Activated CD4-positive, alpha-beta T cell treated with anti-CD3 and anti-CD28 coated beads, Interleukin-2, amount 50 U/mL, for 16 hours (primary cell): ENCODE measurements at places on chromosomes 1 and 21.
A peak's percentile ranks its signal among the peaks of the same experiment; 100 is the strongest.

DNA sequence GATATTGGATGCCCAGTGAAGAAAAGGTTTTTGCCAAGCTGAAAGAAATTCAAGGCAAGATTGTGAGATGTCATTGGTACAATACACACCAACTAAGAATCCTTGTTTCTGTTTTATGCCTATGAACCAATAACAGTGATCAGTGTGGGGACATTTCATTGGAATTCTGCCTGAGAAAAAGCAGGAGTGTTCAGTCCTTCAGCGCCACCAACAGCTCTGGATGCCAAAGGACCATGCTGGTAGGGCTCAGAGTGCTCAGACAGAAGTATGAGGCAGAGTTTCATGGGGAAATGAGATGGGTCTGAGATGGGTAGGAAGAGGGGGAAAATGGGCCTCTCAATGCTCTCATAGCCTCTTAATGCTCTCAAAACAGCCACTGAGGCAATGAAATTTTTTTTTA lies 56.5 kb downstream of the GABPA start:
- DNase-seq = no peak

- no peak for DNase-seq
Observed at GRCh38 chr1:9730096-9730901, 78.8 kb downstream of the PIK3CD start.

DNA sequence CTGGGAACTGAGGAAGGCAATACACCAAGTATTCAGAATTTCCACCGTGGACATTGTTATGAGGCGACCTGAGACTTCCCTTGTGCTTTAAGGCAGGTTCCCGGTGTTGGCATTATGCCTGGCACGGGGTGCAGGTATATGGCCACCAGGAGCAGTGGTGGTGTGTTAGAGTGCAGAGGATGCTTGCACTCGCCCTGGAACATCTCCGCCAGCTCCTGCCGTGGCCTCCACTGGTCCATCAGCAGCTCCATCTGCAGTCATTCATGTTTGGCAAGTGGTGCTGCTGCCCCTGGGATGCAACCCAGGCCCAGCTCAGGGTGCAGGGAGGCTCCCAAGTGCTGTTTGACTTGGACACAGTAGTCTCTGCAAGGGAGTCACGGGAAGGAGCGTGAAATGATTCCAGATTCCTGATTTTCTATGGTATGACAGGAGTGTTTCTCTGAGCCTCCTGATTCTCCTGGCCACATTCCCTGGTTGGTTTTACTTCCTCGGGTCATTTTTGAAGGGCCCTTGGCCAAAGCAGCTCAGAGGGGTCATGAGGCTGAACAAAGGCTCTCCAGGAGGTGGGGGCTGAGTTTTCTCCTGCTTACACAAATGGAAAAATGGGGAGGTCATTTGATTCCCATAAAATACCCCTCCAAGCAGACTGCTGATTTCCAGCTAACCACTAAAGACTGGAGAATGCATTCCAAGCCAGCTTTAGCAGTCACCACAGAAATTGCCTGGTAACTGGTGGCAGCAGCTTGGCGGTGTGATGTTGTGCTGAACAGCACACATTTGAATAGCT lies 60.4 kb upstream of the PSEN2 start:
- no peak for DNase-seq

GRCh38 chr1:27526569-27527222 lies 36.7 kb upstream of the WASF2 start:
- DNase-seq = peak; percentile 12

DNA sequence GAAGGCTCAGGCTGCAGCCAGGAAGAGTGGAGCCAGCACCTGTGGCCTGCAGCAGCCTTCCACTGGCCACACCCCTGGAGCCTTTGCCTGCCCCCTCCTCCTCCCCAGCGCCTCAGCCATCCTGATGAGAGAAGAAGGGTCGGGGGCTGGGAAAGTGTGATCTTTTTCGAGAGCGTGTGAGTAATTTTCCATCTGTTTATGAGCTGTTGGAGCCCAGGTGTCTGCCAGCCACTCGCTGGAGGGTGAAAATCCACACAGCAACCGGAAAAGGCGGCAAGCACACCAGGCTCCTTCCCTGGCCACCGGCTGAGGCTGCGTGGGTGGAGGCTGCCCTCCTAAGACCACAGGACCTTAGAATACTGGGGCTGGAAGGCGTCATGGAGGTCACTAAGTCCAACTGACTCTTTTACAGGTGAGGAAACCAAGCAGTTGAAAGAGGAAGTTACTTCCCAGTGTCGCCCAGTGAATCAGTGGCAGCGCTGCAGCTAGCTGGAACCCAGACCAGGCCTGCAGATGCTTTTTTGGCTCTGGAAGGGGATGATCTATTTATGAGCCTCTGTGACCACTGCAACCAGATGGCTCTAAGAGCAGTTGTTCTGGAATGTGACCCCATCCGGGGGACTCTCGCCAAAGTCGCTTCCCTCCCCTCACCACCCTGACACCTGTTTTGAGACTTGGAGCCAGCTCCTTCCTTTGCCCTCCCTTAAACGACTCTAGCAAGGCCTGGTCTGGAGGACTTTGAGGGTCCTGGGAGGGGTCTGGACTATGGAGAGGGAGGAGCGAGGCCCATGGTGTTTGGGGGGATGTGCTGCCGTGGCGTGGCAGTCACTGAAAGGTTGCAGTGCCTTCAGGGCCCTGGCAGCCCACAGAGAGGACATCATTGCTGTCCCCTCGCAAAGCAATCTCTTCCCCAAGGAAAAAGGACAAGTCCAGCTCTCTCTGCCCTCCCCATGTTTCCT lies 54.5 kb downstream of the LGR6 start:
- DNase-seq = no peak

DNA sequence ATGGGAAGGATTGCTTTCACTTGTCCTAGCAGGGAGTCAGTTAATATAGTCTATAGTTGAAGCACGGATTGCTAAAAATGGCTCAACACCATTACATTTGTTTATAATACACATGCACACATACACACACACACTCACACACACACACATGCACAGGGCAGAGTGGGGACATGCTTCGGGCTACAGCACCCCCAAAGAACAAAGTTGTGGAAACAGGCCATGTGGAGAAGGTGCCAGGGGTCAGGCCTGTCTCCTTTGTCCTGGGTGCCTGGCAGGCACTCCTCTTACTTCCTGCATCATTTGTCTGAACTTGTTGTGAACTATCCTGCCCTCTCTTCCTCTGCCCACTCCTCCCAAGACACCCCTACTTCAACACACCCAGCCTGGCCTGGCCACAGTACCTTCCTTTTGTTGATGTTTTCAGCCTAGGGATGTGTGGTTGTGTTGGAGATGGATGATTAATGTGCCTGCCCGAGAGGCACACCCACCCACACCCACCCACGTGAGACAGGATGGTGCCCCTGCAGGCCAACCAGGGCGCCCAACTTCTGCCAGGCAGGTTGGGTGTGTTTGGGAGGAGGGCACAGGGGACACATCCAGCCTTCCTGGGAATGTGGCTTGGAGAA lies 17.5 kb downstream of the RASSF5 start:
- DNase-seq = no peak

DNA sequence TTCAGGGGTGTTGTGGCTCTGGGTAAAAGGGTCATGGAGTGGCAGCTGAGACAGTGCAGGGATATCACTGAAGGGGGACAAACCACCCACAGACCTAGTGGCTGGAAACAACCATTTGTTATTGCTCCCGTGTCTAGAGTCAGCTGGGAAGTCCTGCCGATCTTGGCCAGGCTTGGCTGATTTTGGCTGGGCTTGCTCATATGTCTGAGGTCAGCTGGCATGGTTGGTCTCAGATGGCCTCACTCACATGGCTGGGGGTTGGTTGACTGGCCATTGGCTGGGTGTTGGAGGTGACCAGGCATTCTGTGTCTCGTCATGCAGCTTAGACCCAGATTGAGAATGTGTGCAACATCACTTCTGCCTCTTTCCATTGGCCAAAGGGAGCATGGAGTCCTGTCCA lies 203.8 kb upstream of the POU3F1 start:
- no peak for DNase-seq

- peak; percentile 42 for DNase-seq
Observed at GRCh38 chr1:197481101-197481500, 213.0 kb downstream of the CRB1 start.

- DNase-seq = no peak
Observed at GRCh38 chr1:206633708-206634121, 1.6 kb upstream of the DYRK3 start.

DNA sequence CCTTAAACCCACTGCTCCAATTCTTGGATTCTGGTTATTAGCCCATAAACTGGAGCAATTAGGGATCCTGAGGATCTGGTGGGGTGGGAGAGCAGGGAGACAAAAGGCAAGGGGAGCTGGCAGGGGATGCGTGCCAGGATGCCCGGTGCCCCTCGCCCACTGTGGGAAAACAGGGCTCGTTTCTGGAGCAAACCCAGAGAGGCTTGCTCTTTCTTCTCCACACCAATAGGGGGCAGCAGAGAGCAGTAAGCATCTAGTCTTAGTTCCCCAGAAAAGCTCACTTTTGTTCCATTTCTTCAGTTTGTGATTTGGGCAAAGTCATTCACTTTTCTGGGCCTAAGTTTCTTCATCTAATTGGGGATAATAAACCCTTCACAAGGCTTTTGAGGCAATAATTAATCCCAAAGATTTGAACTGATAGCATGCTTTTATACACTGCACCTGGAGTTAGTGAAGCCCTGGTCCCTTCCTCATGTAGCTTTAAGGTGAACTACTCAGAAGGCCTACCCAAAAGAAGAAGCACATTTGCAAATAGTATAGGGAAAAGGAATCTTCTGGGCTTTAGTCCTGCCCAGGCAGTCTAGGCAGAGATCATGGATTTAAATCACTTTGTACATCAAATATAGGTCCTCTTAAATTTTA lies 160.6 kb upstream of the USP24 start:
- DNase-seq = peak; percentile 34

DNA sequence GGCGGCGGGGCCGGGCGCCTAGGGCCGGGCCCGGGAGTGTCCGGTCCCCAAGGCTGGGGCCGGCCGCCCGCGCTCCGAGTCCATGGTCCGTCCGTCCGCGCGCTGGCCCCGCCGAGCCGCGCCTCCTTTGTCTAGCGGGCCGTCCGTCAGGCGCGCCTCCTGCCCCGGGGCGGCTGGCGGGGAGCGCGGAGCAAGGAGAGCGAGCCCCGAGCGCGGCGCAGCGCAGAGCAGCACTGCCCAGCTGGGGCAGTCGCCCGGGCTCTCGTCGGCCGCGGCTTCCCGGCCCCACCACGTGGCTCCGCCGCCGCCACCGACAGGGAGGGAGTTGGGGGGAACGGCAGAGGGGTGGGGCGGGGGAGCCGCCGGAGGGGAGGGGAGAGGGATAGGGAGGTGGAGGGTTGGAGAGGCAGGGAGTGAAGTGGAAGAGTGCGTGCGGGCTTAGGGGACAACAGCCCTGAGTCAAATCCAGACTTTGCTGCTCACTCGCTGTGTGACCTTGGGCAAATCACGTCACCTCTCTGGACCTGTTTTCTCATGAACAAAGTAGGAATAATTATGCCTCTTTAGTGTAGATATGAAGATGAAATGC lies at the start of gene NKAIN1:
TSS of gene NKAIN1 (minus strand) at position 235 of the 589 bp plus-strand sequence. CDS start 340 bp downstream, outside the sequence.
- DNase-seq = no peak

GRCh38 chr1:8818325-8818775 lies 910 bp upstream of the RERE start:
- DNase-seq = no peak

GRCh38 chr1:63620671-63621070 lies 27.5 kb downstream of the PGM1 start:
- no peak for DNase-seq

DNA sequence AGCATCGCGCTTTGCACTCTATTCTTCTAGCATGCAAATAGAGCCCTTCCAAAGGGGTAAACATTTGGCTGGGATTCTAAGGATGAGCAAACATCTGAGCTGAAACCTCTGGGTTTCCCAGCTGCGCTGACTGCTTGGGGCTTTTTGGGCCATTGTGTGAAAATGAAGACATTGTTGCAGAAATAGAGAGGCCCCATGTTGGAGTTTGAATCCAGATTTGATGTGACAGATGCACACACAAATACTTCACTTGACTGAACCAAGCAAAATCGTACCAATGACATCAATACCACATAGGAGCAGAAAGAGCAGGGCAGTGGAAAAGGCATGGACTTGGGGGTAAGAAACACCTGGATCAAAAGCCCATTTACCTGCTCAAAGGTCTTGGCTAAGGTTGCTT lies 144.6 kb upstream of the HMGB4 start:
- DNase-seq = no peak

- DNase-seq = peak; percentile 84
Observed at GRCh38 chr1:181089676-181090544, 1.4 kb downstream of the IER5 start.

DNA sequence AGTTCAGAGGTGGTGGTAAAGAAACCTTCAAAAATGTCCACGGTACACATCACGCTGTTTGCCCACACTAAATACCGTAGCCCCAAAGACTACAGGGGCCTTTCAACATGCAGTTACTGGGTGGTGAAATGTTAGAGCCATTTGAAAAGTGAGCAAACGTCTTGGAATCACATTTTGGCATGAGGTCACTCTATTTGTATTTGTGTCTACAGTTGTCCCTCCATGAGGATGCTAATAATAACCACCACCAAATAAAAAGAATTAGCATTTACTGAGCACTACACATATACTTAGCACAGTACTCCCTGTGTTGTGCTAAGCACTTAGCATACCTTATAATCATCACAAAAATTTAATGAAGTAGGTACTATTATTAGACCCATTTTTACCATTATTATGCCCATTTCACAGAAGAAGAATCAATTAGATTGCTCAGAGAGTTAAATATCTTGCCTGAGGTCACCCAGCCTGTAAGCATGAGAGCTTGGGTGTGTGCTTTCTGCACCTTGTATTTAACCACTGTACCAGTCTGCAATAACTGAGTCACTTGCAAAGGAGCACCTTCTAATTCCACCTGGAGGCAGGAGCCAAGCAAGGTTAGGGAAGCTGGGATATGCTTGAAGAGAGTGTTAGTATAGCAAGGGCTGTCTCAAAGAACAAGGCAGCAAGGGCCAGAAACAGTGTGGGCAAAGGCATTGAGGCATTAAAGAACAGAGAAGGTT lies 57.4 kb downstream of the DNTTIP2 start:
- no peak for DNase-seq

DNA sequence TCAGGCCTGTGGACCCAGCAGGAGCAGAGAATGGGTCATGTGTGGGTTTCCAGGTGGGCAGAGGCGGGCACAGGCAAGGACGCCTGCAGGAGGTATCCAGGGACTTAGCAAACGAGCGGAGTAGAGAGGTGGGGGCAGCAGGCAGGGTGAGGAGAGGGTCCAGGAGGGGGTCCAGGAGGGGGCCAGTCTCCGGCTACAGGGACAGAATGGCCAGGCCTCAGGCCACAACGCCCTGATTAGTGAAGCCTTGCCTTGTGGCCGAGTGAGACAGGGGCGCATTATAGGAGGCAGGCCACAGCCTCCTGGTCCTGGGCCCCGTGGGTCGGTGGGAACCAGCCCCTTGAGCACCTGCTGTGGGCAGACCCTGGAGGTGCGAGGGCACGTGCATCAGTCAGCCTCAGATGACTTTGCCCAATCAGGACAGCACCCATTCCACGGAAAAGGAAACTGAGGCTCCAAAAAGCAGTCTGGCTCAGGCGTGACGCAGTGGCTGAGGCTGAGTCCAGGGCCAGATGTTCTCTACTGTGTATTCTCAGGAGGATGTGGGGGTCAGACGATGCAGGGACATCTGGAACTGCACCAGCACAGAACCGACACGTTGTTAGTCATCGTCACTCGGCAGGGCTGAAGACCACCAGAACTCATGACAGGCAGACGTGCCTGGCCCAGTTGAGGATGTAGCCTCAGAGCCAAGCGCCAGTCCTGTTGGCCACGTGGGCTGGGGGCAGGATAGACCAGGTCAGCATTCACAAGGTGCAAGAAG lies 113.7 kb downstream of the CRYAA start:
- no peak for DNase-seq
